ENCODE measurements at places on chromosomes 7 and 10. TPM values are rescaled to one million over a fixed set of nuclear protein-coding genes. Genes with fewer than 3 reads are reported as not detected.

Gene TUBAL3
- not detected for total RNA-seq

Gene NRG3
- total RNA-seq: not detected

Gene SPDYE6
- not detected for total RNA-seq

Gene VIPR2
- 0.07 TPM for total RNA-seq

Gene HOGA1
- total RNA-seq: 1.4 TPM

Gene RNF133
- total RNA-seq: 0.46 TPM

Gene SUN1
- 291 TPM for total RNA-seq

Gene SNCG
- total RNA-seq: 13.0 TPM

Gene LRRD1
- total RNA-seq: 0.07 TPM
